Right hindlimb (tissue), 1 donor: ENCODE measurements at places on chromosomes 11 and 22.

GRCh38 chr11:32279672-32280071 is 155.7 kb downstream of the WT1 start:
- DNase-seq = no peak

- no peak for DNase-seq
Observed at GRCh38 chr11:92340839-92341238, 116.2 kb downstream of the FAT3 start.

- no peak for DNase-seq
Observed at GRCh38 chr22:39942439-39943230, 17.6 kb upstream of the TMA7B start.

GRCh38 chr11:70805243-70805642 is 406.9 kb downstream of the CTTN start:
- no peak for DNase-seq

- DNase-seq = no peak
Observed at GRCh38 chr11:112113539-112114457, 27.1 kb downstream of the SDHD start.

- DNase-seq = no peak
Observed at GRCh38 chr22:17077255-17077654, 7.5 kb upstream of the IL17RA start.

DNA sequence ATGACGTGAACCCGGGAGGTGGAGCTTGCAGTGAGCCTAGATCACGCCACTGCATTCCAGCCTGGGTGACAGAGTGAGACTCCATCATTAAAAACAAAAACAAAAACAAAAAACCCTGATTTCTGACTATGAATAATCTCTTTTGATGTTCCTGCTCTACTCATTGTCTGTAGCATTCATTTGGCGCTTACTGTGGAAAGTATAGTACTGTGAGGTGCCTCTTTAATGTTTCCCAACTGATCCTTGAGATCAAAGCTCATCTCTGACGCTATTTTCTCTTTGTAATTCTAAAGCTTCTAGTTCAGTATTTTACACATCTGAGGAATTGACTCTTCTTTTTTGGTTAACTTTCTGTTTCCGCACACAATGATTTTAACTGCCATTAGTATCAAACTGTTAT is 60.0 kb downstream of the GRK3 start:
- DNase-seq = no peak

- no peak for DNase-seq
Observed at GRCh38 chr11:104365676-104366075, 201.7 kb upstream of the PDGFD start.

GRCh38 chr11:130546901-130547694 is 98.7 kb downstream of the ADAMTS15 start:
- DNase-seq = no peak

GRCh38 chr11:121417055-121417551 is 35.0 kb upstream of the SORL1 start:
- peak; percentile 91 for DNase-seq

GRCh38 chr11:78684377-78684776 is 109.7 kb upstream of the NARS2 start:
- no peak for DNase-seq

DNA sequence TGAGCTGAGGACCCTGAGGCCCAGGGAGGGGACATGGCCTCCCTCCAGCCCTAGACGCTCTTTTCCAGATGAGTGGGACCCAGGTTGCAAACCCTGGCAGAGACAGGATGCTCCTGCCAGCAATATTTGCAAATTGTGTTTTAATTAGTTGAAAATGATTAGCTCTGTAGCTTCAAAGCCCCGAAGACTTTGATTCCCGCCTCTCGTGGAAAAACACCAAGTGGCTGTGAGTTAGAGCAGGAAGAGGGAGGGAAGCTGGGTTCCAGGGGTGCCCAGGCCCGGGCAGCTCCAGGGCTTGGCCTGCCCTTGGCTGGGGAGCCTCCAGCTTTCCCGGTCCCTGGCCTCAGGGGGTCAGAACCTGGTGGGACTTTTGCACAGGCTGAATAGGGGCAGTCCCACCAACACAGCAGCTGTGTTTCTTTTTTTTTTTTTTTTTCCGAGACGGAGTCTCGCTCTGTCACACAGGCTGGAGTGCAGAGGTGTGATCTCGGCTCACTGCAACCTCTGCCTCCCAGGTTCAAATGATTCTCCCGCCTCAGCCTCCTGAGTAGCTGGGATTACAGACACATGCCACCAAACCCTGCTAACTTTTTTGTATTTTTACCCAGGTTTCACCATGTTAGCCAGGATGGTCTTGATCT is 101.6 kb upstream of the RTL6 start:
- DNase-seq = no peak

GRCh38 chr11:111976767-111977145 is 39.6 kb downstream of the DIXDC1 start:
- DNase-seq = no peak

GRCh38 chr22:48239461-48240147 is 1477.2 kb downstream of the TBC1D22A start:
- no peak for DNase-seq

GRCh38 chr22:48717883-48718817 is 1109.5 kb downstream of the BRD1 start:
- no peak for DNase-seq

DNA sequence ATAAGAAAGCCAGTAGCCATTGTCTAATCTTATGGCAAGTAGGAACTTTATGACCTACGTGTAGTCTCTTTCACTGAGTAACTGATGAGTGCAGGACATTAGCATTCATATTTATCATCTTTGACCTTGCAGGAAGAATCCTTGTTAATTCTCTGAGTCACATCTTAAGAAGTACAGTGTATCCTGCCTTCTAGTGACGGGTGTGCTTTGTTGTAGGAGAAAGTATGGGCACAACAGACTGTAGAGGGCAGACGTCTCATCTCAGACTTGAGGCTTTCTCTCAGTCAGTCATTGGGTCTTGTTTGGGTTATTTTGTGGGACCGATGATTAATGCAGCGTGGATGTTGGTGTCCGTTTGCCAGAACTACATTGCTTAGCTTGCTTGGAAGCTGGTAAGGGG is 6.8 kb downstream of the RNF214 start:
- no peak for DNase-seq

- DNase-seq = no peak
Observed at GRCh38 chr22:41638748-41639147, 17.7 kb downstream of the XRCC6 start.

- peak; percentile 37 for DNase-seq
Observed at GRCh38 chr11:126312961-126313360, 9.1 kb downstream of the DCPS start.

- no peak for DNase-seq
Observed at GRCh38 chr11:64802370-64803157, 450 bp downstream of the MAP4K2 start.

- DNase-seq = no peak
Observed at GRCh38 chr11:72232260-72233055, 7.9 kb downstream of the INPPL1 start.

- DNase-seq = no peak
Observed at GRCh38 chr11:119928047-119928446, 199.0 kb upstream of the NECTIN1 start.

DNA sequence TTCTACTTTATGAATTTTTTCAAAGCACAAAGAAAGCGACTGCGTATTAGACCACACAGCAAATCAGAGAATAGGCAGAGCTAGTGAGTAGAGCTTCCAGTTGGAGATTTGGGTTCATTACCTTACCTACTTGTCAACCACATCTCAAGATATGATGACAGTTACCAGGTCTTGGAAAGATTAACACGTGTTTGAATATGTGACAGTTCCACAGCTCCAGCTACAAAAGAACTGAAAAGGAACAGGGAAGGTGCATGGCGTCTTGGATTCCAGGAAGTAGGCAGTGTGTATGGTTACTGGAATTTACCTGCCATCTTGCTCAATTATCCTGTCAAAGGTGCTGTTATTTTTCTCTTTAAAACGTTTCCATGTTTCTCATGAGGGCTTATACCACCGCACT is 5.3 kb downstream of the TIRAP start:
- no peak for DNase-seq

DNA sequence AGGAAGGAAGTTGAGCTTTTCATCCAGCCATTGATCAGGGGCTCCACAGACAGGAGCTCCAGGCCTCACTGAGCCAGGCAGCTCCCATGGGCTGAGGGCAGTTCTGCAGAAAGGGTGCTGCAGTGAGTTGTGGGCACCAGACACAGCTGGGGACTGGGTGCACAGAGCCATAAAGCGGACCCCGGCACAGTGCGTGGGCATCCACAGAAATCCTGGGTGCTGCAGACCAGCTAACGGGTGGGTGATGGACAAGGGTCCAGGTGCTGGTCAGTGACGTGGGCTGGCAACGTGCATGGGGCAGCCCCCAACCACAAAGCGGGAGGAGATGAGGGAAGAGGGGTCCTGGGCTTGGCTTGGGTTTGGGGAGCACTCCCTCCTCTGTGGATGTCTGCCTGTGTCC is 19.4 kb upstream of the GAL start:
- DNase-seq = no peak

DNA sequence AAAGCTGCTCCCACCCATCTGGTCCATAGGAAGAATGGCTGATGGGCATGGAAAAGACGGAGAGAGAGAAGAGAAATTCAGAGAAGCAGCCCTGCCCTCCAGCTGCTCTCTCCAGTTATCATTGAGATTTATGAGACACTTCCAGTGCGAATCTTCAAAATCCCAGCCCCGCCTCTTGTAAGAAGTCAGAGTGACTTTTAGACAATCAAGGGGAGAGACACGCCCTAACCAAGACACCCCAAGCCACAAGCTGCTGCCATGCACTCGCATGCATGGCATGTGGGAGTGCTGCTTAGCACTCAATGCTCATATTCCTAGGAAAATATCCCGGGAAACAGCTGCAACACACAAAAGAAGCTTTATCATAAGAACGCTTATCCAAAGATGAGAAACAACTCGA is 110.6 kb upstream of the BID start:
- no peak for DNase-seq

DNA sequence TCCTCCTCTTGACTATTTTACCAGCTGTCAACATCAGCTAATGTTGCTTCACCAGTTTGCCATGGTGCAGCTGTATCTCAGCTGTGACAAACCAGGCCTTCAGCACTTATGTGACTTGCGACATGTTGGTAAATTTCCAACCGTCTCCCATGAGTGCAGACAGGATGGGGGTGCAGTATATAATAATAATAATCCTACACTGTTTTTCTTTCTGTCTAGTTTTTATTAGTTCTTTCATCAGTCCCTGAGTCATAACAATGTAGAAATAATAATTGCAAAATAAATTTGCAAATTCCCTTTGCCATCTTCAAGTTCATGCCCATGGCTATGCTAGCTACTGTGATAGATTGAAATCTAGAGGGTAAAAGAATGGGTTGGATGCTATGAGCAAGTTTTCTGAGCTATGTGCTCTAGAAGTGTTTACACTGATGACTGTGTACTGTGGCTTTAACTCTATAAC is 4.9 kb downstream of the MMP13 start:
- DNase-seq = no peak

DNA sequence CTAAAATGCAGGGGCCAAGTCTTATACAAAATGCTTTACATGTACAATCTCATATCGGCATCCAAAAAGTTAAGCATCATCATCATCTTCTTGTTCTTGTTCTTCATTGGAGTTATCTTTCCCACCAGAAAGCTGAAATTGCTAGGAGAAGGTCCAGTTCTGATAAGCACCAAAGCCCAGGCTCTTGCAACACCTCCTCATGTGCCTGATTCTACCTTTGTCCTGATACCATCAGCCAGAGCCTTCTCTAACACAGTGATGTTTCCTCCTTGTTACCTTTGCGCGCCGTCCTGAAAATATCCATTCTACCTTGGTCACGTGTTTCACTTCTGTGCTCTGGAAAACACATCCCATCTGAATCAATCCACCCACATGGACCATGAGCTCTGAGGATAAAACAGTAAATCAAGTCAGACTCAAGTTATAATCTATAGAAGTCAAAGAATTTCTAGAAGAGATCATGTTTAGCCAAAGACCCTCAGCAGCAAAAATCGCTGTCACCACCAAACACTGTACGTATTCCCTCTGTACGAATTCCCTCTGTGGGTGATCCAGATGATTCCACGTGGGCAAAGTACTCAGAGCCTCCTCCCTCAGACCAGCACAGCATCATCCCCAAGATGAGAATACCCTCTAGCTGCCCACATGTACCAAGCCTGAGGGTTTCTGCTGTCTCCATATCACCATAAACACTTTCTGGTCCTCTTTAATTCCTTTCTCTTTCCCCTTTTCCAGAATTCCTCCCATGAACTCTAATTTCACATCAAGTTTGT is 19.0 kb downstream of the JAML start:
- no peak for DNase-seq

DNA sequence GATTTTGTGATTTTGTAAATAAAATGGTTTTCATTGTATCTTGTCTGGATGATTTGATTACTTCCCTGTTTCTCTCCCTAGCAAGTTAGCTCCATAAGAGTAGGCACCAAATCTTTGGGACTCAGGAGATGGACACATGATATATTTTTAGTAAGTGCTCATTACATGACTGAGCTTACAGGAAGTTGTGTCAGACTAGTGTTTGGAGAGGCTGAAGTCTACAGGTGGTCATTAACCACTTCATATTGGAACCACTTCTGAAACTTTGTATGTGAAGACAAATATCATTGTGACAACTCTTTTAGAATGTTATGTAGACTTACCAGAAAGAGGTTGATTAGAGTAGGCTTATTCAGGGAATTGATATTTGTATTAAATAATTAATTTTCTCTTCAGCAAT is 19.1 kb downstream of the ARHGAP42 start:
- DNase-seq = no peak

- DNase-seq = no peak
Observed at GRCh38 chr11:16211407-16211806, 144.9 kb downstream of the SOX6 start.

DNA sequence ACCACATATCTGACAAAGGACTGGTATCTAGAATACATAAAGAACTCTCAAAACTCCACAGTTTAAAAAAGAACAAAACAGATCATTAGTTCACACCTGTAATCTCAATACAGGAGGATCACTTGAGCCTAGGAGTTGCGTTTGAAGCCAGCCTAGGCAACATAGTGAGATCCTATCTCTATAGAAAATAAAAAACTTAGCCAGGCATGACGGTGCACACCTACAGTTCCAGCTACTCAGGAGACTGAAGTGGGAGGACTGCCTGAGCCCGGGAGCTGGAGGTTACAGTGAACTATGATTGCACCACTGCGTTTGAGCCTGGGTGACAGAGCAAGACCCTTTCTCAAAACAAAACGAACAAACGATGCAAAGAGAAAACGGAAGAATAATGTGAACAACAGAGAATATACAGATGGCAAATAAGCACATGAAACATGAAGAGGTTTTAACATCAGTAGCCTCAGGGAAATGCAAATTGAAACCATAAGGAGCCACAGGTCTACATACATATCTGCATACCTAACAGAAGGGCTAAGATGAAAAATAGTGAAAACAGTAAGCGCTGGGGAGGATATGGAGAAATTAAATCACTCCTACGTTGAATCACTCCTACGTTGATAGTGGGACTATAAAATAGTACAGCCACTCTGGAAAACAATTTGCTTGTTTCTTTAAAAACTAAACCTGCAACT is 70.7 kb downstream of the DGCR2 start:
- DNase-seq = no peak

GRCh38 chr11:34250732-34251588 is 106.8 kb downstream of the ABTB2 start:
- no peak for DNase-seq
